ENCODE measurements at places on chromosomes 3 and 15.

GRCh38 chr3:14137004-14137403 lies 12.2 kb downstream of the TMEM43 start:
- no peak for DNase-seq

- DNase-seq = peak; percentile 36
Observed at GRCh38 chr15:62378772-62379498, 213.8 kb upstream of the C2CD4B start.

- DNase-seq = no peak
Observed at GRCh38 chr15:74024687-74025086, 30.2 kb downstream of the PML start.

- DNase-seq = peak; percentile 16
Observed at GRCh38 chr15:100720406-100720967, 118.1 kb downstream of the ASB7 start.

DNA sequence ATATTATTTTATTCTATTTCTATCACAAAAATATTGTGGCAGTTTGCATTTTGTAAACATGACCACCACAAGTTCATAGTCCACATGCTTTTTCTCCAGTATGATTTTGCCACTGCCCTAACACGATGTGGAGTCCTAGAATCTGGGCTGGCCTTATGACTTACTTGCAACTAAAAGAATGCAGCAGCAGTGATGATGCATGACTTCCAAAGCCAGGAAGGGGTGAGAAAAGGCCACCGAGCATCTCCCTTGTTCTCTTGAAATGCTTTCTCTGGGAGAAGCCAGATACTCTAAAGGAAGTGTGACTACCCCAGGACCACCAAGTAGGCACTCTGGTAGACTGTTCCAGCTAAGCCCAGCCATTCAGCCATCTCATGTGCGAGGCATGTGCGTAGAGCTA lies 191.6 kb upstream of the MRPL3 start:
- no peak for DNase-seq

GRCh38 chr3:43372809-43373559 lies 86.6 kb downstream of the SNRK start:
- DNase-seq = no peak

- no peak for DNase-seq
Observed at GRCh38 chr3:3372210-3372777, 192.8 kb upstream of the CRBN start.

- DNase-seq = no peak
Observed at GRCh38 chr3:134892326-134892725, 97.3 kb downstream of the EPHB1 start.

DNA sequence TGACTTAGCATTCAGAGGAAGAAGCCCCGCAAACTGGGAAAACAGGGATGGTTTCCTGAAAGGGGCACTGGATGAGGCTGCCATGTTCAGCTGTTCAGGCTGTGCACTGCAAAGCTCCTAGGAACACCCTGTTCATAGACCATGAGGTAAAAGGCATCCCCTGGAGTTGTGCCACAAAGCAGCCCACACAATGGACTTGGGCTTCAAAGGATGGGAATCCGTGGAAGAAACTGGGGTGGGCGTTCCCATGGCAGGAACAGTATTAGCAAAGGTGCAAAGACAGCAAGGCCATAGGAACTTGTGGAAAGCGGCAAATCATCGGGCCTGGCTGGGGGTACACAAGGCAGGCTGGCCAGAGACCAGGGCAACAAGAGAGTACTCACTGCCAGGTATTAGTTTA lies 8.9 kb downstream of the OXTR start:
- no peak for DNase-seq

- peak; percentile 18 for DNase-seq
Observed at GRCh38 chr15:64461721-64462162, 1.4 kb downstream of the ZNF609 start.

- no peak for DNase-seq
Observed at GRCh38 chr3:138060792-138061191, 50.8 kb downstream of the CLDN18 start.

DNA sequence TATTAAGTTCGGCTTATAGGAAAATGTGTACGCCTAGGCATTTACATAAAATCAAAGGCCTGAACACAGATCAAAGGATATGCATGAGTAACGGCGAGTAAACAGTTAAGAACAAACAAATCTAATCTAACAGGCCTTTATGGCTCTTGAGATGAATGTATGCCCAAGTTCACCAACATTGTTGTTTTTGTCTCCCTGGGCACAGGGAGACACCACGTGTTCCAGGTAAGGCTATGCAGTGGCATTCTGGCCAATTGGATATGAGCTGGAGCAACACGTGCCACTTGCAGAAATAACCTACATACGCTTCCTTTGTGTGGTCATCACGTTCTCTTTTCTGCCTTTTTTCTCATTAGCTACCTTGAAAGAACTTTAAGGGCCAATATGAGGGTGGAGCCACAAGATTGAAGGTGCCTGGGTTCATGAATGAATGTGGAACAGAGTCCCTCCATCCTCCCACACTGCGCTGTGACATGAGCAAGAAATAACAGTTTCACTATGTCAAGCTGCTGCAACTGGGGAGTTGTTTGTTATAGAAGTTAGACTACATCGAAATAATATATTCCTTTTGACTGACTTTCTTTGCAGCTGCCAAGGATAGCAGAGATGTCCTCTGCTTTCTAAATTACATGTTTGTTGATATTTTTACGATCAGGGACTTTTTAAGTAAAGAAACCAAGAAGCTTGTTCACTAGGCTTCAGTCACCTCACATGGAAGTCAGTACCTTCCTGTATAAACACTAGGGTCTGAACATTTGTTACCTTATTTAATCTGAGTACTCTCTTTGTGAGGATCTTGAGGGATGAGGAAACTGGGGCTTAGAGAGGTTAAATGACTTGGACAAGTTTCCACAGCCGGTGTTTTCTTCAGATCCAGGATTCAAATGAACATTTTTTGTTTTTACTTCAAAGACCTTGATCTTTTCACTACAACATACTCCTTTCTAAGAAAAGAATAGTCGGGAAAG lies 427.5 kb upstream of the TBL1XR1 start:
- no peak for DNase-seq

DNA sequence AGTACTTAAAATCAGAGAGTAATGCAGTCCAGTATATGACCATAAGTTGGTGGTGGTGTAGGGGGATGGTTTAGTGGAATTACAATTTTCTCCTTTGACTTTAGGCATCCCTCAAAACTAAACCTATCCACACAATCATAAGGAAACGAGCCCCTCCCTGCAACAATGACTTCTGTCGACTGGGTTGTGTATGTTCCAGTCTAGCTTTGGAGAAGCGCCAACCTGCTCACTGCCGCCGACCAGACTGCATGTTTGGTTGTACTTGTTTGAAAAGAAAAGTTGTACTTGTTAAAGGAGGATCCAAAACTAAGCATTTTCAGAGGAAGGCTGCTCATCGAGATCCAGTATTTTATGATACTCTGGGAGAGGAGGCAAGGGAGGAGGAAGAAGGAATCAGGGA lies 52.8 kb downstream of the MGA start:
- peak; percentile 19 for DNase-seq

DNA sequence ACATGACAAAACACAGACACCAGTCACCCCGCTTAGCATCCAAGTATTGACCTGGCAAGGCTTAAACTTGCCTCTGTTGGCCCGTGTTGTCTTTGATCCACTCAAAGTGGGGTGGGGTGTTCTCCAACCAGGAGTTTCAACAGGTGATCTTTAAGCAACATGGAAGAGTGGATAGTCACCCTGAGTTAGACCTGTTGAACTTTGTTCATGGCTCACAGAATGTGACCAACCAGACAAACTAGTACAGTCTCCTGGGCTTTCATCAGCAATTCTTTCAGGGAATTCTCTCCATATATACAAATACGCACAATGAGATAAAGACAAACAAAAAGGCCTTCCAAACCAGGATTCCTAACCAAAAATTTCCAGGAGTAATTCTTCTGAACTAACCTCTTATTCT lies 11.9 kb downstream of the LEKR1 start:
- DNase-seq = no peak

Data from right hindlimb (tissue), 1 donor.